Heart right ventricle (tissue), 16 donors: ENCODE measurements at places on chromosomes 5 and 9. TPM values are rescaled to one million over a fixed set of nuclear protein-coding genes. Genes with fewer than 3 reads are reported as not detected.
A peak's percentile ranks its signal among the peaks of the same experiment; 100 is the strongest.

DNA sequence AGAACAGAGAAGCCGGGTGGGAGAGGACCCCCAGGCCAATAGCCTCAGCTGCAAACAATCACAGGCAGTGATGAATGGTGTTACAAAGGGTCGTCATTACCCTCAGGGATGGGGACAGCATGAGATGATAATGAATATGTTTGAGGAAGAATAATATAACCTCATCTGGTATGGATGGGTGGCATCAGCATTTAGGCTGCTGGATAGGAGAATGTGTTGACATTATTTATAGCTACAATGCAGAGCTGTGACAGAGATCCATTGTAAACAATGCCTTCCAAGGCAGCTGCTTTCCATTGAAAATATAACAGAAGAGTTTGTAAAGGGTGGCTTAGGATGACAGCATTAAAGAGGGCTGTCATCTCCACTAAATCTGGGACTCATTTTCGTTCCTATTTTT lies 365.5 kb downstream of the KCNN2 start:
- no peak overlapping the region for H3K4me3 ChIP-seq
- H3K27ac ChIP-seq, result no peak overlapping the region
- no peak for DNase-seq
- no peaks in the 10 kb centered on the region for H3K27me3 ChIP-seq
- no peaks in the 10 kb centered on the region for H3K4me1 ChIP-seq

DNA sequence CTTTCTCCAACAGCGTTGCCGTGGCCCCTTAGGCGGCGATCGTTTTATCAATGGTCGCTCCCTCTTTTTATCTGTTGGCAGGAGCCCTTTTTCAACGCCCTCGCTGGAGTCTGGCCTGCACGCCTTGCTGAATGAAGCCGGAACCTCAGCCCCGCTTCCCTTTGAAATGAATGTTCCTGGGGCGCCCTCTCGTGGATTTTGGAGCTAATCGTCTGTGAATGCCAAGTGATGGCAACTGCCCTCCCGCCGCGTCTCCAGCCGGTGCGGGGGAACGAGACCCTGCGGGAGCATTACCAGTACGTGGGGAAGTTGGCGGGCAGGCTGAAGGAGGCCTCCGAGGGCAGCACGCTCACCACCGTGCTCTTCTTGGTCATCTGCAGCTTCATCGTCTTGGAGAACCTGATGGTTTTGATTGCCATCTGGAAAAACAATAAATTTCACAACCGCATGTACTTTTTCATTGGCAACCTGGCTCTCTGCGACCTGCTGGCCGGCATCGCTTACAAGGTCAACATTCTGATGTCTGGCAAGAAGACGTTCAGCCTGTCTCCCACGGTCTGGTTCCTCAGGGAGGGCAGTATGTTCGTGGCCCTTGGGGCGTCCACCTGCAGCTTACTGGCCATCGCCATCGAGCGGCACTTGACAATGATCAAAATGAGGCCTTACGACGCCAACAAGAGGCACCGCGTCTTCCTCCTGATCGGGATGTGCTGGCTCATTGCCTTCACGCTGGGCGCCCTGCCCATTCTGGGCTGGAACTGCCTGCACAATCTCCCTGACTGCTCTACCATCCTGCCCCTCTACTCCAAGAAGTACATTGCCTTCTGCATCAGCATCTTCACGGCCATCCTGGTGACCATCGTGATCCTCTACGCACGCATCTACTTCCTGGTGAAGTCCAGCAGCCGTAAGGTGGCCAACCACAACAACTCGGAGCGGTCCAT lies 10.0 kb downstream of the S1PR3 start:
- no peaks in the 10 kb centered on the region for H3K36me3 ChIP-seq
- DNase-seq, result peak; percentile 91
- peaks cover 46% of the 10 kb centered on the region for H3K4me1 ChIP-seq
- H3K27ac ChIP-seq, result peak overlapping the region; percentile 15
- H3K4me3 ChIP-seq, result no peak overlapping the region
- no peaks in the 10 kb centered on the region for H3K27me3 ChIP-seq

DNA sequence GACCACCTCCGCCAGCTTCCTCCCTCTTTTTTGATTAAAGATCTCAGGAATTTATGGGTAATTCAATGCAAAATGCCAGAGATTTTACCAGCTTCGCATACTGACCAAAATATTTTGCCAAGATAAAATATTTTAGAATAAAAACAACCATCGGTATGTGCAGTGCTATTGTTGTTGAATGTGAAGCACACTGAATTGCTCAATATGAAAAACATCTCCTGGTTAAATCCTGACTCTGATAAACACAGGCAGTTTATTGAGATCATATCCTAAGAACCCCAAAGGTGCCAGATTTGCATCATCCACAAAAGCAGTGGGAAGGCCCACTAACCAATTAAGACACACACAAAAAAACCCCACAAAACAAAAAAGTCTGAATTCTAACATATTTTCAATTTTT lies 202.4 kb downstream of the GLIS3 start:
- H3K36me3 ChIP-seq, result no peaks in the 10 kb centered on the region
- peaks cover 4% of the 10 kb centered on the region for H3K4me1 ChIP-seq
- H3K27ac ChIP-seq, result no peak overlapping the region

DNA sequence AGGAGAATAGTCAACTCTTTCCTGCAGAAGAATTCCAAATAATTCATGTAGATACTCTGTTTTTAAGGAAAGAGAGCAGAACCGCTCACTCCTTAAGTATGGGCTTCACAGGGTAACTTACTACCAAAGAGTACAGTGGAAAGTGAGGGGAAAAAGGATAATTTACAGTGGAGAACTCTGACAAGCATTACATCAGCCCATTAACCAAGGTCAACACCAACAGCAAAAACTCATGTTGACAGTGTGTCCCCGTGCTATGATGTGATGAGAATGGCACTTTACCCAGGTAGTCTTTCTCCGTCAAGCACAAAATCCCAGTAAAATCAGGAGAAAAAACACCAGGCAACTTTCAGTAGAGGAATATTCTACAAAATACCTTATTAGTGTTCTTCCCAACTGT lies 104.3 kb downstream of the ADCY2 start:
- no peaks in the 10 kb centered on the region for H3K36me3 ChIP-seq
- H3K27me3 ChIP-seq, result no peaks in the 10 kb centered on the region
- no peak overlapping the region for H3K27ac ChIP-seq

GRCh38 chr5:135737701-135738563 lies 96.5 kb upstream of the SLC25A48 start:
- H3K36me3 ChIP-seq, result no peaks in the 10 kb centered on the region
- no peak overlapping the region for H3K27ac ChIP-seq
- no peaks in the 10 kb centered on the region for H3K27me3 ChIP-seq
- DNase-seq, result no peak
- no peaks in the 10 kb centered on the region for H3K4me1 ChIP-seq

DNA sequence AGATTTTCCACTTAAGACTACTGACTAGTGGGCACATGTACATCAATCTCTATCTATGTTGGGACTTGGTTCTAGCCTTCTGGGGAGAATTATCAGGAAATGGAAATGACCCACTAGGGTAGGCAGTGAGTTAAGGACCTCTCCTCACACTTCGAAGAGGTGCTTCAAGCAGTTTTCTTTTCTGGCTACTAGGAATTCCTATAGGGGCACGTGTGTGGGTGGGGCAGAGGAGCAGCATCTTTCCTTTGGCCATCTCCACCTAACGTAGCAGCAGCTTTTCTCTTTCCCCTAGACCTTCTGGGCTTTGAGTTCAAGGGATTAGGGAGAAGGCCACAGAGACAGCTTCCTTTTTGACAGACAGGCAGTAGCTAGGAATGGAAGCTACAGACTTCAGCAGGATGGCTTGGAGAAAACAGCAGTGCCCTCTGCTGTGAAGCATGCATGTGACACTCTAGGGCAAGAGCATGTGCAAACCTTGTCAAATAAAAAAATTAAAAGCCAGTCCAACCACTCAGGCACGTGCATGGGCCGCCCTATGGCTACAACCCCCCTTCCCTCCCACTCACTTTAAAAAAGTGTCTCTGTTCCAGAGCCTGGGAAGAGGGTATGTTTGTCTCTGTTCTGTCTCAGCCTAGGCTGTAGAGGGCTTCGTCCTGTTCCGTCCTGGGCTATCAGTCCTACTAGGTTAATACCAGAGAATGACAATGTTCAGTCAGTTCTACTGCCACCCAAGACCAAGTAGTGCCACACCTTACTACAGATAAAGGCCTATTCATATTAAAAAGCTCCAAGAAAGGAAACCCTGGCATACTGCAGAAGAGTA lies 8.7 kb upstream of the GFRA3 start:
- no peak overlapping the region for H3K4me3 ChIP-seq
- H3K36me3 ChIP-seq, result no peaks in the 10 kb centered on the region
- no peak overlapping the region for H3K27ac ChIP-seq
- no peaks in the 10 kb centered on the region for H3K4me1 ChIP-seq
- peak; percentile 35 for DNase-seq

DNA sequence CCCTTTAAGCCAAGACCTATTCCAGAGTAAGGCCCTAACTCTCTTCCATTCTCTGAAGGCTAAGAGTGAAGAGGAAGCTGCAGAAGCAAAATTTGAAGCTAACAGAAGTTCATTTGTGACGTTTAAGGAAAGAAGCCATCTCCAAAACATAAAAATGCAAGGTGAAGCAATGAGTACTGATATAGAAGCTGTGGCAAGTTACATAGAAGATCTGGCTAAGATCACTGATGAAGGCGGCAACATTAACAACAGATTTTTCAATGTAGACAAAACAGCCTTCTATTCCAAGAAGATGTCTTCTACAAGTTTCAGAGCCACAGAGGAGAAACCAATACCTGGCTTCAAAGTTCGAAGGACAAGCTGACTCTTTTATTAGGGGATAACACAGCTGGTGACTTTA lies 1143.4 kb downstream of the CDH12 start:
- H3K36me3 ChIP-seq, result no peaks in the 10 kb centered on the region
- no peaks in the 10 kb centered on the region for H3K27me3 ChIP-seq
- DNase-seq, result no peak
- no peaks in the 10 kb centered on the region for H3K4me1 ChIP-seq

Gene FREM1
- total RNA-seq, result 3.3 TPM

Gene IRX2
- total RNA-seq, result 0.44 TPM

Gene CNTNAP3
- total RNA-seq, result 17.2 TPM

Gene ARHGEF37
- total RNA-seq, result 17.9 TPM

Gene MYMK
- not detected for total RNA-seq

Gene SLC36A2
- 0.39 TPM for total RNA-seq

Gene JAKMIP2
- total RNA-seq, result 0.06 TPM
